ENCODE measurements at places on chromosomes 2 and 18. TPM values are rescaled to one million over a fixed set of nuclear protein-coding genes. Genes with fewer than 3 reads are reported as not detected.

DNA sequence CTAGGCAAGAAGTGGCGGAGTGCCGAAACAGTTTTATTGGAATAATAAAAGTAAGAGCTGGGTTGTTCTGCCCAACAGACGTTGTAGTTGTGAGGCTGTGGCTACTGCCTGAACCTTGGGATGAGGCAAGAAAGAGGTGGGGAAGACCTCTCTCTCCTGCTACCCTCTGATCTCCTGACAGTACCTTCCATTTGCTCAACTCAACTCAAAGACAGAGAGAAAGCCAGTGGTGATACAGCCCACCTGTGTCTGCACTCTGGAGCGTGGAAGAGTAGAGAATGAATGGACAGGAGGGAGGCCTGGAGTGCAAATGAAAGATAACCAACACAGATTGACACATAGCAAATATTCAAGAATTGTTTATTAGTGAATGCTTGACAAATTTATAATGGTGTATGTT lies 590.3 kb downstream of the NYAP2 start:
- ATAC-seq = no peak

DNA sequence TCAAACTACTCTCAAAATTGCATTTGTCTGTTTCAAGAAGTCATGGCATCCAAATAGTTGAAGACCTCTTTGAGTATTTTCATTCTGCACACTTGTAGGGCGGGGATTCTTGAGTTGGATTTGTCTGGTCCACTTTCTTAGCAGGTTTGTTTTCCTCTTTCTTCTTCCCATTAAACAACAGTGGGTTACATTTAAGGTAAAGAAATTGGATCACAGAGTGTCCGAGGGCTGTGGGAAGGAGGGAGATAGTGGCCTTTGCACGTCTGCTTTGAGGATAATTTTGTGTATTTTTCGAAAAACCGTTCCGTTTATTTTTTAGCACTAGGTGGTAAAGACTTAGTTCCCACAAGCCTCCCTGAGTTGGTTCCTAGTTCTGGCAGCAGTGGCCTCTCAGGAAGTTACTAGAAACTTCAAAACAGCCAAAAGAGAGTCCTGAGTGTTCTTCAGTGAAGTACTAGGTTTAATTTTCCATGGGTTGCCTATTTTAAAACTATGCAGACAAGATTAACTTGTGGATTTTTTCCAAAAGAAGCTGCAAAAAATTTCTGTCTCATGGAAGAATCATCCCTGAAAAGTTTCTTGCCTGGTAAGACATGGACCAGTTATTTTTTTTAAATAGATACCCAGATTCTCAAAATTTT lies 107.9 kb downstream of the CDC42EP3 start:
- no peak for ATAC-seq

GRCh38 chr2:175450029-175450760 lies 268.7 kb upstream of the ATP5MC3 start:
- no peak for ATAC-seq

DNA sequence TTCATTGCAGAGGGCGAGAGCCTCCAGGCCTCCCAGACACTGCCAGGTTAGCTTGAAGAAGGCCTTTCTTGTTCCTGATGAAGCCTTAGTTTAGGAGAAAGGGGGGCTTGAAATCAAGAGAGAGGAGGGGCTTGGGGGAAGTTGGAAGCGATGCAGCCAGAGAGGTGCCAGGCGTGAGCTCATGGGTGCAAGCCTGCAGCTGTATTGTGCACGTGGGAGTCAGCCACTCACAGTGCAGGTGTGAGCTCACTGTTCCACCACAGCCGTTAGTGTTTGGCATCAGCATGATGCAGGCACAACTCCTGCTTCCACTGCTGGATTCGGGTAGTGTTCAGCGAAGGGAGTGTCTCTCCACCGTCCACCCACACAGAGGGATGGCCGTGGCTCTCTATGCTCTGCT lies 68.4 kb upstream of the ALPP start:
- peak; percentile 74 for ATAC-seq

DNA sequence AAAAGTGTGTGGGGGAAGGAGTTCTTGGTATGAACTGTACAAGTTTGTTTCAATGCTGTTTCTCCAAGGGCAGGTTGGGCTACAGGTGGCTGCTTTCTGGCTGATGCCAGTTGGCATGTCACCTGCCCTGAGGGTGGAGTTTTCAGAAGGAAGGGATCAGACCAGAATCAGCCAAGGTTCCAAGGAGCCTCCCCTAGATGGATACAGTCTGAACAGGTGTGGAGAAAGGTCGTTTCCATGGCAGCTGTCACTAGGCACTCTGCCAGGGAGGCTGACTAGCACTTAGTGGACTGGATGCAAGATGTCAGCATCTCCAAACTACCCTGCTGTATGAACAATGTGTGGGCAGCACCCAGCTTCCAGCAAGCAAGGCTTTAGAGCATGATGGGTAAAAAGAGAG lies 444.4 kb upstream of the HNRNPA3 start:
- no peak for ATAC-seq

DNA sequence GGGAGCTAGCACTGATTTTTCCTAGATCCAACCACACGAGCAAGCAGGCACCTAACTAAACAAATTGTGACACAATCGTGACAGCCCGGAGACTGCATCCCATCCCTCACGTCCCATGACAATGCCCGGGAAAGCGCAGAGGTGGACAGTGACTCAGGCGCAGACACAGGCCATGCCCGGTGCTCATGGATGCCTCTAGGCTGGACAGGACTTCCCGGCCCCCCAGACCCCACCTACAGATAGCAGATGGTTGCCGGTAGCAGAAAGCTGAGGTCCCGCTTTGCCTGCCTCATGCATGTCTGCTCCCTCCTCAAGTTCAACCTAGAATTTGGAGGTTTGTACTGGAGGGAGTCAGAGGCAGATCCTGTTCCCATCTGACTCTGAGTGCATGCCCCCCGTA lies 81.0 kb downstream of the TPO start:
- ATAC-seq = no peak

GRCh38 chr2:205965707-205966106 lies 120.3 kb downstream of the INO80D start:
- ATAC-seq = no peak

GRCh38 chr2:3631851-3632659 lies 25.9 kb upstream of the ALLC start:
- no peak for ATAC-seq

- ATAC-seq = no peak
Observed at GRCh38 chr2:649426-650342, 27.5 kb downstream of the TMEM18 start.

- ATAC-seq = peak; percentile 70
Observed at GRCh38 chr2:205748639-205749038, 66.3 kb downstream of the NRP2 start.

DNA sequence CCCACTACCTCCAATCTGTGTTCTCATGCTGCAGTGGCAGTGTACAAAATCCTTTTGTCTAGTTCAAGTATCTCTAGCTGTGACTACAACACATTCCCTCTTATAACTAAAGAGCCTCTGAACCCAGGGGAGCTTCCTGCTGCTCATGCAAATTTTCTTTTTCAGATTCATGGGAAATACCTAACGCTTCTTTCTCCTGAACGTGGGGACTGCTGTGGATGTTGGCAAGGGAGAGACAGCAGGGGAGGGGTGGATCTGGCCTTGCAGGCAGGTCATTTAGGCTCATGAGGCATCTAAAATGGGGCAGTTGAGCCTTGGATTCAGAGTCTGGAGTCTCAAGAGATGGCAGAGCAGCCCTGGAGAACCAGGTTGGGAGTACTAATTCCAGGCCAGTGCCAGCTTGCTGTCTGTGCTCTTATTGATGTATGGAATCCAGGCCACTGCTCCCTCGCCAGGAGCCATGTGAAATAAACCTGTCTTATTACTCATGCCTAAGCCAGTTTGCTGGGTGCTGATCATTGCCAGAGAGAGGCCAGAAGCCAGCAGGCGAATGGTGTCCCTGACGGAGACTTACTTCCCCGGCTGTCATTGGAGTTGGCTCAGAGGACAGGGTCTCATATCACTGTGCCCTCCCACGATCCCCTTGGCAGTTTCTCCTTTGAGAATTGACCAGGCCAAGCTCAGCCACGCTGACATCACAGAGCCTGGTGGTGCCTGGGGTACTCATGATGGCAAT lies 29.2 kb upstream of the TNP1 start:
- ATAC-seq = no peak

GRCh38 chr18:54531402-54532065 lies 59.5 kb upstream of the DYNAP start:
- no peak for ATAC-seq

DNA sequence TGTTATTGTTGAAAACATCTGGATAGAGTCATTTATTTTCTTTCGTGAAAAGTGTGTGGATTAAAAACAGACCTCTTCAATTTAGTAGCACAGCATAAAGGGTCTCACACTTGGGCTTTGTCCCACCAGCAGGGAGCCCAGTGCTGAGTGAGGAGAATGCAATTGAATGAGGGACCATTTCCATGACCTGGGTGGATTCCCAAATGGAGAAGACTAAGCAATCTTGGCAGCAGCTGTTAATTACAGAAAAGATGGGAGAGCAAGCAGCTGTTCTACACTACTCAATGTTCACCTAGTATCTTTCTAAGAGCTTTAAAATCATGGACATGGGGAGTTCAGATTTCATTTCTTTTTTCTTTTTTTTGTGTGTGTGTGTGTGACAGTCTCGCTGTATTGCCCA lies 121.8 kb upstream of the FN1 start:
- ATAC-seq = no peak

- no peak for ATAC-seq
Observed at GRCh38 chr2:128640845-128641360, 322.2 kb upstream of the HS6ST1 start.

GRCh38 chr2:217329023-217329431 lies 469.2 kb upstream of the TNP1 start:
- no peak for ATAC-seq

GRCh38 chr2:190342611-190343010 lies 778 bp upstream of the INPP1 start:
- no peak for ATAC-seq

DNA sequence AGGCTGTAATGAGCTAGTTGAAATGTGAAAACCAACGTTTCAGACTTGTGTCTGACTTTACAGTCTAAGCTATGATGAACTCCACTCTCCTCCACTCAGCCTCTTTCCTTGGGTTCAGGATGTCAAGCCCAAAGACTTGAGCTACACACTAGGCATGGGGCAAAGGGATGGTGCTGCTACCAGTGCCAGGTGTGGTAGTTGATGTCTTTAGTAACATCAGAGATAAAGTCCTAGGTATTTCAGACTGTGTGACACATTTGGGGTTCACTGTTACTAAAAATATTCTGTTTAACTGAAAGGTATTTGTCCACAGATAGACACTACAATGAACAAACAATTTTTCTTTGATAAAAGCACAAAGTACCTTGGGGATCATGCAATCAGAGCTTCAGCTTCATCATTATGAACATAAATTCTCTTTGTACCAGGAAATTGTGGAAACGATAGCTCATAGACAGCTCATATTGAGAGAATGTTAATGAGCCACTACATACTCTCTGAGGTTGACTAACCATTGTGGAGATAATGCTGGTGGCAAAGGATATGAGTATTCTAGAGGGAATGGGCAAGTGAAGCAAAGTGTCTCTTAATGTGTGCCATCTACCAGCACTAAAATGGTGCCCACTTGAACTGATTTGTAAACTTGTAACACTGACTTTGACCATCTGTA lies 253.7 kb upstream of the THUMPD2 start:
- ATAC-seq = peak; percentile 65

- no peak for ATAC-seq
Observed at GRCh38 chr2:171846894-171847293, 47.1 kb downstream of the SLC25A12 start.

DNA sequence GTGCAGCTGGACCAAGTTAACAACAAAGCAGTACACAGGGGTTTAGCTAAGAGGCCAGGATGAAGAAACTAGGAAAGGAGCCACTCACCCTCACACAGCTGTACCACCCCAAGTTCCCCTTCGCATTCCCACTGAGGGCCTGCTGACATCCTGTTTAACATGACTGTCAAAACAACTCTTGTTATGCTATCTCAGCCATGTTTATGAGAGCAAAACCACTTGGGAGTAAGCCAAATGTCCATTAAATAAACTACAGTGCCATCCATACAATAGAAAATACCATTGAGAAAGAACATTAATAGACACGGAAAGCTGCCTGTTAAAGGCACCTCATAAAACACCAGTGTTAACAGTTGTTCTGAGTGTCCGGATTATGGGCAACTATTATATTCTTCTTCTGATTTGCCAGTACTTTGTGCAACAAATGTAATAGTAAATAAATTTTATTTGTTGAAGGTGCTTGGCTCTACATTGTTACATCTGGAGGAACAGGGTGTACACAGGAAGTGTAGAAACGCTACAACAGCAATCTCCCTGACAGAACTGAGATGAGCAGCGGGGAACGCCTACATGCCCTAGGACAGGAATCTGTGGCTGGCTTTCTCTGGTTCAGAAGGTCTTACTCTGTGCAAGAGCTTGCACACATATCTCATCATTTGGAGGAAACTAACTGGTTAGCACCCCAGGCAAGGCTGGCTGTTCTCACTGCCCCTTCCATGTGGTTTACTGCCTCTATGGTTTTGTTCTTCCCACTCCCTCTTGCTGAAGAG lies 85.6 kb downstream of the EHD3 start:
- ATAC-seq = peak; percentile 78

DNA sequence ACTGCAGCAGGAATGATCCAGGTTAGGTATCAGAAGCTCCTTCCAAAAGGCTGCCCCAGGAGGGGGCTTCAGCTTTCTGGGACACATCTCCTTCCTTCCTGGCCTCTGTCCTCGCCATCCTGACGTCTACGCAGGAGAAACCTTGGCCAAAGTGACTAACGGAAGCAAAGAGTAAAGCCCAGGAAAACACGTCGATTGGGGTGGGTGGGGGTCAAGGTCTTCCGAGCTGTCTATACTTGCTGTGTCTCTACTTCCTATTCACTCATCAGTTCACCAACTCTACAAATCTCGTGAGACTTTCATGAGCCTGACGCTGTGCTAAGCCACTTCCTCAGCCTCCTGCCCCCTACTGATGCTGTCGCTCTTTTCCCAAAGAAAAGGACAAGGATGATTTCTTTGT lies 212.6 kb downstream of the TNS1 start:
- peak; percentile 77 for ATAC-seq

DNA sequence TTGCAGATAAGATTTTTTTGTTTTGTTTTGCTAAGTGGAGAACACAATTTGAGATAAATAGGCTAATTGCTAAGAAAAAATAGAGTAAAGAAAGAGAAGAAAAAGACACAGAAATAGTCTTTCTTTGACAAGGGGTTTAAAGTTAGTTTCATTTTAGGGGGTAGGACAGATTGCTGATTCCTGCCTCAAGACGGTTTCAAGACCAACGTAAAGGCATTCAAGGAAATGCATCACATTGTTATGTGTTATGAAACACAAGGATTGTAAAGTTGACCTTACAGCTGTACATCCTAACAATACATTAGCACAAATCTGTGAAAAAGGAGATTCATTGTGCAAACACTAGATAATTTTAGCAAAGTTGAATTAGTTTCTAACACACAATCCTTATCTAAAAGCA lies 22.7 kb upstream of the ETAA1 start:
- no peak for ATAC-seq

GRCh38 chr18:23331091-23331920 lies 121.8 kb upstream of the RIOK3 start:
- ATAC-seq = no peak

Gene SULT1C4
- total RNA-seq = not detected

Gene HRH4
- 3.8 TPM for total RNA-seq

Gene IL36G
- 0.48 TPM for total RNA-seq

Gene SFTPB
- not detected for total RNA-seq

Gene CHRNG
- total RNA-seq = not detected

Gene RAB17
- total RNA-seq = 0.43 TPM

Gene CRIM1
- total RNA-seq = 15.5 TPM

All from activated T-helper 17 cell treated with anti-CD3 and anti-CD28 coated beads, Interleukin-2, amount 50 U/mL, for 72 hours (primary cell).